ENCODE measurements at places on chromosomes 1 and 21.

DNA sequence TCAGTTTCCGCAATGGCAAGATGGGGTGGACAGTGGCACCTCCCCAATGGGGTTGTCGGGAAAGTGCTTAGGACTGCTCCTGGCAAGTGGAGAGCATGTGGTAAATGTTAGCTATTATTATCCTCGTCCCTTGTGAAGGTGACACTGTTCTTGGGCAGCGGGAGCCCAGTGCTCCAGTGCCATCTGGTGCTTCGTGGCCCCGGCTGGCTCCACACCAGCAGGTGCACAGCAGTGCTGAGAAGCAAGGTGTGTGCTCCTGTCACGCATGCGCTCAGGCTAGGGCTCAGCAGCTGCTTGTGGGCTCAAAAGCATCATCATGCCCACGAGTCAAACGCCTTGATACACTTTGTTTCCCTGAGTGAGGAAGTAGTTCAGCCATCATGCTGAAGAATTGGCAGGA lies 24.9 kb upstream of the KCNC4 start:
- DNase-seq, result no peak

DNA sequence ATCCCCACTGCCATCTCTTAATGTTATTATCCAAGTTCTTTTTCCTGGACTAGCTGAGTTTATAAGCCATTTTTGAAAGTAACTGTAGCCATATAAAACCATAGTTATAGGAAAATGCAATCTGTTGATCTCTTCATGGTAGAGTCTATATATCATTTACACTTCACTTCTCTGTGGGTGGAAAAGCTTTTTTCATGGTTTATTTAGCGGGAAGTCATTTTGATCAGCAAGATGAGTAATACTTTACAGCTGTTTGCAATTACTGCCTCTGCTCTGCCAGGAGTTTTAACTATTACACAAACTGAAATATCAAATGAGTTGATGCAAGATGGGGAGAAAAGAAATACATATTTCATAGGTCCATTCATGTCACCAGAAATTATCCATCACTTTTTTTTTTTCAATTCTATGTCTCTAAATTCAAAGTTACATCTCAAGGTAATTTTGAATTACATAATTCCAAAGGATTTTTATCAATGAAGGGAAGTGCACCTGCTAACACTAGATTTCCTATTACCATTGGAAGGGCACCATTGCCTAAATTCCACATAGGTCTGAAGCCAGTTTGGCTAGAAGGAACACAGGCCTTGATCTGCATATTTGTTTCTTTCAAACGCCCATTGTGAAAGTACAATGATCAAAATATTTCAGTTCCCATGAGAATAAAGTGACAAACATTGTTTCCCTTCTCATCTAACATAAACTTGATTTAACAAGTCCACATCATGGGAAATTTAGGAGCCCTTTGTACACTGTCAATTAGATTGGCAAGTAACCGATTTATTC lies 296.7 kb downstream of the ZNF326 start:
- no peak for DNase-seq

DNA sequence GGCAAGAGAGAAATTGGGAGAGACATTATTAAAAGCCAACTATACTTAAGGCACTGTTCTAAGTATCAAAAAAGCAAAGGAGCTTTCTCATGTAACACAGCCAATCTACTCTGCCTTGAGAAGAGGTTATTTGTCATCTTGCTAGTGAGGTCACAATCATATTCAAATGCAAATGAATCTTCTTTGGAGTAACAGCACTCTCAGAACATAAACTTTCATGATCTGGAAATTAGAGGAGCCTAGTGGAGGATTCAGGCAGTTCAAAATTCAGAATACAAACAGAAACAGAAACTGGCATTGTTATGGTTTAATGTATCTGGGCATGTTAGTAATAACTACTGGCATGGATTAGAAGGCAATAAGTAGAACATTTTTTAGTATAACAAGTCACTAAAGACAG lies 57.4 kb downstream of the ARID4B start:
- DNase-seq, result no peak

- no peak for DNase-seq
Measured at GRCh38 chr1:79896140-79896539, 889.6 kb upstream of the ADGRL4 start.

GRCh38 chr1:4176841-4177240 lies 276.8 kb upstream of the C1orf174 start:
- no peak for DNase-seq

DNA sequence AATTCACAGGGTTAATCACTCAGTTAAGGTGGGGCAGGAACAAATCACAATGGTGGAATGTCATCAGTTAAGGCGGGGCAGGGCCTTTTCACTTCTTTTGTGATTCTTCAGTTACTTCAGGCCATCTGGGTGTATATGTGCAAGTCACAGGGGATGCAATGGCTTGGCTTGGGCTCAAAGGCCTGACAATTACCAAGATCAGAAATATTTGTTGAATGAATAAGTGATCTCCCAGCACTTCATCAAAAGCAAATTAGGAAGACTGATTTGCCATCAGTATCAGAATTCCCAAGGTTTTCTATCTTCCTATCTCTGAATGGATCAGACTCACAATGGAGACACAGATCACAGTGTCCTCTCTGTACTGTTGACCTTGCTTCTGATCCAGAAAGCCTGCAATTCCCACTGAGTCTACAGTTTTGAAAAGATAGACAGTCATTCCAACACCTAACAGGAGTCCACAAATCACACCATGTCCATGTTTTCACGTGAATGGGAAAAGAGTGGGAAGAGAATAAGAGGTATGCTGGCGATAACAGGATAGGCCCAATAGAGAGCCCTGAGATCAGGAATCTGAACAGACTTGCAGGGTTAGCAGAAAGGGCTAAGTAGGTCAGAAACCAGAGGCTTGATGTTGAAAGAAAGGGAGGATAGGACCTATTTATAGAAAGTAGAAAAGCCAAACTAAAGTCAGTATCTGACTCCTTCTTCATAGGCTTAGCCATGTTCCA lies 75.3 kb downstream of the KCNK1 start:
- no peak for DNase-seq

DNA sequence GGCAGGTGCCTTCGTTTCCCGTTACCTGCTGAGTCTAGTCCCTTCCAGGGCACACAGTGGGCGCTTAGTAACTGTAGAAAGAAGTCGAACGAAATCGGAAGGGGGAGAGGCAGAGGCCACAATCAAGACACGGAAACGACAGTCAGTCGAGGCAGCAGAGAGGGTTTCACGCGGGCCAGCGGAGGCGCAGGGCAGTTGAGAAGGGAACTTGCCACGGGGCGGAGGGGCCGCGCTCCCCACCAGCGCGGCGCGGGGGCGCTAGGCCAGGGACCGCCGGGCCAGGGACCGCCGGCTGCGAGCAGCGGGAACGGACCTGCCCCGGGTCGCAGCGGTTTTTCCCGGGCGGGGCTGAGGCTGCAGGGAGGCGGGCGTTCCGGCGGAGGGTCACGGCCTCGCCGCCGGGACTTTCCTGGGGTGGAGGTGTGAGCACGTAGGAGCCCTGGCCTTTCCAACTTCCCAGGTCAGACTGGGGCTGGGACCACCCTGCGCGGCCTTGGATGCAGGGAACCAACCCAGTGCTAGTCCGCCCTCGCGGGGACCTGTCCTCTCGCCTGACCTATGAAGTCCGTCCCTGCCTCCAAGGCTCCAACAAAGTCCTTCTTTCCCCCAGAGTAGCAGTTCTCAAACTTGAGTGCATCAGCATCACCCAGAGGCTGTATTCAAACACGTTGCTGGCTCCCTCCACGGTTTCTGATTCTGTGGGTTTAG lies 150.1 kb upstream of the FGGY start:
- DNase-seq, result no peak

GRCh38 chr1:8925406-8925805 lies 20.3 kb upstream of the CA6 start:
- DNase-seq, result no peak

- no peak for DNase-seq
Measured at GRCh38 chr1:239633432-239633831, 247.1 kb downstream of the CHRM3 start.
